Stimulated activated CD8-positive, alpha-beta memory T cell treated with anti-CD3 and anti-CD28 coated beads, Interleukin-7, amount 100 ng/mL, for 24 hours (primary cell): ENCODE measurements at places on chromosomes 12 and 14.

- no peak for DNase-seq
Observed at GRCh38 chr12:28409892-28410291, 219.6 kb downstream of the CCDC91 start.

- DNase-seq: no peak
Observed at GRCh38 chr14:30710876-30711275, 88.8 kb downstream of the SCFD1 start.

- no peak for DNase-seq
Observed at GRCh38 chr12:3727877-3728632, 24.9 kb downstream of the CRACR2A start.

DNA sequence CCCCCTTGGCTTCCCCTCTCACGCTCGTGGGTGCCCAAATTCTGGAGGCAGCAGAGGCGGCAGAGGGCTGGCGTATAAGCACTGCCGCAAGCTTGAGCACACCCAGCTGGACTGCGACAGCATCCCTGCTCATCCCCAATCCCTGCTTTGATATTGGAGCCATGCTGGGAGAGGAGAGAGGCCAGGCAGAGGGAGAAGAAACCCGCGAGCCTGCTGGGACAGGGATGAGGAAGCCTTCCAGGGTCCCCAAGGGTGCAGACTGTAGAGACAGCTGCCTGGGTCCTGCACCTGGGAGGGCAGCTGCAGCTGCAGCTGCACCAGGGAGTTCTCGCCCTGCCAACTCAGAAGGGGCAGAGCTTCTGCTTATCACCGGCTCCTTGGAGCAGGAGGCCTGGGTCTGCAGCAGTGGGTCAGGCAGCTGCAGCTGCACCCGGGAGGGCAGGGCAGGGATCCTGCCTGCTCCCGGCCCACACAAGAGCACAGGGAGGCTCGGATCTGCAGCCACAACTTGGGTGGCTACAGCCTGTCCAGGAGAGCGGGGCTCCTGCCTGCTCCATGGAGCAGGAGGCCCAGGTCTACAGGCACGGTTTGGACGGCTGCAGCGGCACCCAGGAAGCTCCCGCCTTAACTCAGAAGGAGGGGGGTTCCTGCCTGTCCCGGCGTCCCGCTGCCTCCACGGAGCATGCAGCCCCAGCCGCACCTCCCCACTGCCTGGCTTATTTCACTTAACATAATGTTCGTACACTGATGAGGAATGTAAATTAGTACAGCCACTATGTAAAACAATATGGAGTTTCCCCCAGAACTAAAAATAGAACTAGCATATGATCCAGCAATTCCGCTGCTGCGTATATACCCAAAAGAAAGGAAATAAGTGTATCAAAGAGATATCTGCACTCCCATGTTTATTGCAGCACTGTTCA is 60.4 kb upstream of the SGPP1 start:
- DNase-seq: no peak

- no peak for DNase-seq
Observed at GRCh38 chr12:46451276-46452021, 78.9 kb upstream of the SLC38A2 start.

DNA sequence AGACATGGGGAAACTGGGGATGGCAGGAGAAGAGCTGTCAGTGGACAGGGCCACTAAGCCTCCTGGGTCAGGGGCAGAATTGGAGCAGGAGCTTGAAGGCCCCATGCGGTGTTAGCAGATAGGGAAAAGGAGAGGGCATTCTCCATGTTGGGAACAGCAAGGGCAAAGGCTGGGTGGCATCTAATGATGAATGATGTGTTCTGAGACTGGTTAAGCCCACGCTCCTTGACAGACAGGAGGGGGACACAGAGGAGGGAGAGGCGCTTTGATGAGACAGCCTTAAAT is 63.0 kb downstream of the CLMN start:
- DNase-seq: no peak

- no peak for DNase-seq
Observed at GRCh38 chr14:77613201-77613600, 3.2 kb downstream of the SPTLC2 start.

DNA sequence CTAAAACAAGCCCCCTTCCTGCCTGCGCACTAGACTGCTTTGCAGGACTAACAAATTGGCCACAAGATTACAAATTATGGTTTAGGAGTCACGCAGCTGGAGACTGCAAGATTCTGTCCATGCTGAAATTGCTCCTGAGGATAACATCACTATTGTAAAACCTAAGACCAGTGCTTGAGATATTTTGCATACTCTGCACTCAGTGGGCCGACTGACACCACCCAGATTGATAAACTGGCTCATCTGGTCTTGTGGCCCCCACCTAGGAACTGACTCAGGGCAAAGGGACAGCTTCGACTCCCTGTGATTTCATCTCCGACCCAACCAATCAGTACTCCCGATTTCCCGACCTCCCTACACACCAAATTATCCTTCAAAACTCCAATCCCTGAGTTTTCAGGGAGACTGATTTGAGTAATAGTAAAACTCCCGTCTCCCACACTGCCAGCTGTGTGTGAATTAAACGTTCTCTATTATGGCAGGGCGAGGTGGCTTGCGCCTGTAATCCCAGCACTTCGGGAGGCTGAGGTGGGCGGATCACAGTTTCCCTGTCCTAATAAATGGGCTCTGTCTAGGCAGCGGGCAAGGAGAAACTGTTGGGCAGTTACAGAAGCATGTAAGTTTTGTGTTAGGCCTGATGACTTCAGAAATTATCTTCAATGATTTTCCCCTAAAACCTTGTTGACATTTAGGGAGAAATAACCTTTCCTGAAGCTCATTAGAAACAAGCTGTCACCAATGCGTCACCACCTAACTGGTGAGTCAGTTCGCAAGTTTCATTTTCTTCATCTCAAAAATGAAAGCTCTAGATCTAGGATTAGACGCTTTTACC is 5.3 kb upstream of the UBC start:
- no peak for DNase-seq

DNA sequence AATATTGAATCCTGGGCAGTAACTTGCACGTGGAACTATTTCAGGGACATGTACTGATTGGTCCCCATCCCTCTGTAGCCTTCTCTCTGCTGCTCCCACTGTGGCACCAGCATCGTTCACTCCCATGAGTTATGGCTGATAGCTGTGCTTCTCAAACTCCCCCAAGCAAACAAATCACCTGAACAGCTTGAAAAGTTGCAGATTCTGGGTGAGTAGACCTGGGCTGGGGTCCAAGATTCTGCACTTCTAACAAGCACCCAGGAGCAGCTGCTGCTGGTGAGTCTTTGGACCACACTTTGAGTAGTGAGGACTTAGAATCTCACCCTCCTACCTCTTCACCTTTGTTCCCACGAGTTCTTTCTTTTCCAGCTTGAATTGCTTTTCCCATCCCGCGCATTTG is 49.4 kb upstream of the ZFP36L1 start:
- DNase-seq: no peak

DNA sequence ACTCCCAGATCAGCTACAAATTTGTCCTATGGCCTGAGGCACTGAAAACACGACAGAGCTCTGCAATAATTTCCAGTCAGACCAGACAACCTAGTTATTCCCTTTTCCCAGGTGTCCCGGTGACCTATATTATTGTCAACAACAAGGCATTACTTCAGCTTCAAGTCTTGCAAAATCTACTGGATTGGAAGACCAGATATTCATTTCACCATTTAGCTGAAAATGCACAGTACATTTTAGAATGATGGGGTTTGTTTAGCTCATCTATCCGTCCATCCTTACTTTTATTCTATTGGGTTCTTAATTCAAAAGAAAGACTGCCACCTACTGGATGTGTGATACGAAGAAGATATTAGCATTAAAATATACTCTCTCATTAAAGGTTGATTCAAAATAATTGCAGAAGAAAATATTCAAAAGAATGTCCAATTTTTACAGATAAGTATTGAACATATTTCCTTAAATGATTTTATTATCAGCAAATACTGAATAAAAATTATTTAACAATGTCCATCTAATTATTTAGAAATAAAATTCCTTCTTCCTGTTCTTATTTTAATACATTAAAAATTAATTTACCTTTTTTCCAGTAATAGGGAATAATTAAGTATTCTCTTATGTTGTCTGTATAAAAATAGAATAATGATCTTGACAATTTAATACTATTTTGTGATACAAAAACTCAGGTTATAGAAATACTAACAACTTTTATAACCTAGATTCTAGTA is 244.9 kb upstream of the LRIG3 start:
- no peak for DNase-seq
